Caki2 (cell line): ENCODE measurements at places on chromosomes 11 and 22. TPM values are rescaled to one million over a fixed set of nuclear protein-coding genes. Genes with fewer than 3 reads are reported as not detected.

DNA sequence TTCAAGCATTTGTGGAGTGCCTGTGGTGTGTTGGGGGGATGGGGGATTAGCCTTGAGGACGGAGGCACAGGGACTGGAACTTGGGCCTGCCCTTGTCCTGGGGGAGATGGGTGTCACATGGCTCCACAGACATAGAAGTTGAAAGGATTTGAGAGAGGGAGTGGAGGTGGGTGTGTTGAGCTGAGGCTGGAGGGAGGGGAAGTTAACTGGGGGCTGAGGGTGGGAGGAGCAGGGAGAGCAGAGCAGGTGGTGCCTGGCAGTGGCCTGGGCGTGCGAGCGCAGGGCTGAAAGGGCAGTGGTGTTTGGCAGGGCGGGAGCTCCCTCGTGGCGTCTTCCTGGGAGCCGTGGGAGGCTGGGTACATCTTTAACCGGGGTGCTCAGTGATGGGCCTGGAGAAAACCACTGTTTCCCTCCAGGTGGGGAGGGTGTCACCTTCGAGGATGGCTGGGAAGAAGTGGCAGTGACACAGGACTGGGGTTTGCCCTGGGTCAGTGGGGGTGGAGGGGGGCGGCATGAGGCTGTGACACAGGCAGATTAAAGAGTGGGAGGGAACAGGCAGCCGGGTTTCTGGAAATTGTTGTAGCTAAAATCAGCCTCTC is 45.5 kb downstream of the AP2A2 start:
- no peak for DNase-seq

DNA sequence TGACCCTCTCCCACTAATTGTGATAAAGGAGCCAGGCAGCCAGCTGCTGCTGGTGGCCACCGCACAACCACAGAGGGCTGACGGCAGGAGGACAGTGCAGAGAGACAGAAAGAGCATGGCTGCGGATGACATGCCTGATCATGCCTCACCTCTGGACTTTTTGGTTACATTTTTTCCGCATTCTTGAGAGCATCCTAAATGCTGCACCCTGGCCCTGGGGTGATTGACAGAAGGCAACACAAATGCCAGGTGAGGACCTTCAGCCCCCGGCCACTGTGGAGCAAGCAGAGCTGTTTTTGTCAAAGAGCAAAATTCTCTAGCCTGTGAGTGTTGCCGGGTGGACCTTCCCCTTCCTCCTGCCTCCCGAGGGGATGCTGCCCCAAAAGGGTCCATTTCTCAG is 78.5 kb downstream of the RPS6KA4 start:
- DNase-seq: no peak

DNA sequence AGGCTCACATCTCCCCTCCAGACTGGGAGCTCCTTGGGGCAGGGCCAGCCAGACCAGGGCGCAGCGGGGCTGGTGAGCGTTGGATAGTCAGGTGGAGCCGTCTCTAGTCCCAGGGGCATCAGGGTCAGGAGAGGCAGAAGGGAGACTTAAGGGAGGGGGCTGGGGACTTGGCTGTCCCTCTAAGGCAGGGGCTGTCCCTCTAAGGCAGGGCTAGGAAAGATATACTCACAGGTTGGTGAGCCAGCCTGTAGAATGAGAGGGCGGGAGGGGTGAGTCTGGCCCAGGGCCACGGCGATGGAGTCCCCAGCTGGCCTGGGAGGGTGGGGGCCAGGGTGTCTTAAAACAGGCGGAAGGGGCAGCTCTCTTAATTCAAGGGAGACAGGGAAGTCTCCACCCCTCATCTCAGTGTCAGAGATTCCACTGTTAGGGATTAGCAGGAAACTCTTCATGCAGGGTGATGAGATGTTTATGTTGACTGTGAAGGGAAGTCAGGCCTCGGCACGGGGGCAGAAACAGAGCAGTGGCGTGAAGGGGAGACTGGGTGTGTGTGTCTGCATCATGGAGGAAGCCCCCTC is 11.3 kb downstream of the P2RY2 start:
- no peak for DNase-seq

GRCh38 chr11:117073539-117073938 is 24.7 kb downstream of the SIK3 start:
- no peak for DNase-seq

GRCh38 chr22:22684580-22685561 is 40.5 kb downstream of the GGTLC2 start:
- DNase-seq: peak; percentile 69

DNA sequence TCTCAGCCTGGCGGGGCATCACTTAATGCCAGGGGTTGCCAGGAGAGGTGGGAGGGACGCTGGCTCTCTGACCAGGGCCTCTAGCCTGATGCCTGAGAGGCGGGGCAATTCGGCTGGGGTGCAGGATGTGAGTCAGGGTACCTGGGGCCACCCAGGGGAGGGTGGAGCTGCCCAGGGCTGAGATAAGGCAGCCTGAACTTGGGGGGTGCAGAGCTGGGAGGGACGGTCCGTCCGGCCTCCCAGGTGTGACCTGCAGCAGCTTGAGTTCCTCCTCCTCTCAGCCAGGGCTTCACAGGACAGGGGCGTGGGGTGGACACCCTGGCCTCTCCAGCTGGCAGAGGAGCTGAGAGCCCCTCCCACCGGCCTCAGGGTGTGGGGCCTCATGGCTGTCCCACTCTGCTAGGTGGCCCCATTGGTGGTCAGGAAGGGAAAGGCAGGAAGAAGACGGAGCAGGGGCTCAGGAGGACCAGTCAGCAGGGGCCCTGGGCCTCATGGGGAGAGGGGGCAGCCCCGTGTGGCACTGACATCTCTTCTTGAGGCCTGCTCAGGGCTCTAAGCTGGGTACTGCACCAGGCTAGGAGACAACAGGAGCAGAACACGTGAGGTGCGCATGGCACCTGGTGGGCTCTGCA is 942 bp upstream of the RPS6KA4 start:
- DNase-seq: no peak

DNA sequence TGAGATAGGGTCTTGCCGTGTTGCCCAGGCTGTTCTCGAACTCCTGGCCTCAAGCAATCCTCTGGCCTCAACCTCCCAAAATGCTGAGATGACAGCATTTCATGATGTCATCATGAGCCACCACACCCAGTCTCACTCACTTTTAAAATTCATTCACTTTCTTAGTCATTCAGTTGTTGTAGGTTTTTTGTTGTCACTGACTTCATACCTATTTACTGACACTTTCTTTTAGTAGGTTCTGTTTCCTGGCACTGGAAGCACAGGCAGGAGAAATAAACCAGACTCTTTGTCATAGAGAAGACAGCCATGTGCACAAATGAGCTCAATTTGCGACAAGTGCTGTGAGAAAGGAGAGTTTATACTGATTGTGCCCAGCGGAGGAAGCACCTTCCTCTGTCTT is 10.5 kb downstream of the ART5 start:
- DNase-seq: no peak

DNA sequence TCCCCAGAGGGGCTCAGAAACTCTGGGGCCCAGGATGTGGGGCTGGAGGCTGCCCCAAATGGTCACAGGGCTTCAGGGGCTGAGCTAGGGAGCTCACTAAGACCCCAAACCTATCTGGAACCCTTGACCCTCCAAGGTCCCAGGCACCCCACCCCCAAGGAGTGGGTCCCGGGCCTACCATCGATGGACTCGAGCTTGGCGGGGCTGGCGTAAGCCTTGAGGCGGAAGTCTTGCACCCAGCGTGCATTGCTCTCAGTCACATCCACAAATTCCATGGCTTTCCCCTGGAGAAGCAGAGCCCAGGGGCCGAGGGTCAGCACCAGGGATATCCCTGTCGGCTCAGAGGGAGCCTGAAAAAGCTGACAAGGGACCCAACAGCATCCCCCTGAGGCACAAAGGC is 3.5 kb downstream of the GATD1 start:
- DNase-seq: no peak

DNA sequence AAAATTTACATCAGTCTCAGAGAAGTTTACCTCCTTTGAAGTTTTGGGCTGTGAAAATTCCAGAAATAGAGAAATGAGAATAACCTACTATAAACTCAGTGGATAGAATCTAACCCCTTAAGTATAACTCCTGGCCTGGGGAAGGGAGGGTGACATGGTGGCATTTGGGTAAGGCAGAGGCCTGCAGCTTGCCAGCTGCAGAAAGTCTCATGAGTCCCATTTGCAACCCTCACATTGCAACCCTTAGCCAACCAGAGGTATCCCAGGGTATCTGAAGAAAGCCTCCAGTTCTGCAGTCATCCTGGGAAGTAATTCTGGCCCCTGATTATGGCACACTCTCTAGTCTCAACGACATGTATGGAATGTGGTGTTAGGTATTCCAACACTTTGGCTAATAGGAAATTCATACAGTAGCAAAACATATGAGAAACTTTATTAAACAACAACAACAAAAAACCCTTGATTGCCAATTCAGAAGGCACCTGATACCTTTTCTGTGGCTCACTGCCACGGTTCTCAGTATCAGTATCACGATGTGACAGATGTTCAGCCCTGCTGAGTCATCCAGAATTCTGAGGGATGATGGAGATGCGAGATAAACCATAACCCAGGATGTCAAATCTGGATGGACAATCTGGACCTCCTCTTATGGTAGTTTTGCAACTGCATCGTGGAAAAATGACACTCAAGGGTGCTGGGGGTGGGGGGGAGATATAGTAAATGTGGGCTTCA is 743.4 kb downstream of the NELL1 start:
- no peak for DNase-seq

- no peak for DNase-seq
Observed at GRCh38 chr11:31997955-31998354, 92.9 kb upstream of the RCN1 start.

GRCh38 chr11:24779791-24780190 is 282.9 kb downstream of the LUZP2 start:
- DNase-seq: no peak

GRCh38 chr11:69053546-69054396 is 5.0 kb downstream of the TPCN2 start:
- no peak for DNase-seq

DNA sequence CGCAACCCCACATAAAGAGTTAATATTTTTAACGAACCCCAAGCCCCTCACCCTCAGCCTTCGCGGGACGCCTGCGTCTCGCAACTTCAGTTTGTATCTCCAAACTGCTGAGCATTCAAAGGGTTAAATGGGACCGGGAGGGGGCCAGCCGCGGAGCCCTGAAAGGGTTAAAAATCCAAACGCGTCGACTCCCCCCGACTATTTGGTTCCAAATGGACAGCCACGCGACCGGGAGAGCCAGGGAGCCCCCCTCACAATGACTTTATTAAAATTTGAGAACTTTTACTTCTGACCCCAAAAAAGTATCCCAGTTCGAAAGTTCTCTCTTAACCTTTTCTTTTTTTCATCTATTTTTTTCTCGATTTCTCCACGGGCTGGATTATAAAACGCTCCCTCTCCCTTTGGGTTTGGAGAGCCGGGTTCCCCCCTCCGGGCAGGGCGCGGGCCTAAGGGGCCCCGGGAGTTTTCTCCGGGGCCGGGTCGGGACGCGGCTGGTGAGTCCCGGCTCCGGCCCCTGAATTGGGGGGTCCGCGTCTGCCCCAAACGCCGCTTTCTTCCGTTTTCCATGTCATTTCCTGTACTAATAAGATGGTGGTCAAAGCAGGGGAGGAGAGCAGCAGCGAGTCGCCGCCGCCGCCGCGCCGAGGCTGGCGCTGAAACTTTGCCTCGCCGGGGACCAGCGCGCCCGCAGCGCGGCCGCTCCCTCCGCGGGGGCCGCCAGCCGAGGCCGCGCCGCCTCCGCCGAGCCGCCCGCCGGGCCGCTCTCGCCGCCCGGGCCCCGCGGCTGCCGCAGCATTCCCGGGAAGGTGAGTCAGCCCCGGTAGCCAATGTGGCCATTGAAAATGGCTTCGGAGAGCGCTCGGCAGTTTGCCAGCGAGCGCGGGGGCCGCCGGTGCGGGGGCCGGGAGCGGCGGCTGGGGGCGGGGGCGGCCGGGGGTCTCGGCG is at the start of gene PRDM11:
TSS of gene PRDM11 (plus strand) at position 568 of the 945 bp plus-strand sequence. CDS start 35,128 bp downstream, outside the sequence.
- DNase-seq: peak; percentile 42

DNA sequence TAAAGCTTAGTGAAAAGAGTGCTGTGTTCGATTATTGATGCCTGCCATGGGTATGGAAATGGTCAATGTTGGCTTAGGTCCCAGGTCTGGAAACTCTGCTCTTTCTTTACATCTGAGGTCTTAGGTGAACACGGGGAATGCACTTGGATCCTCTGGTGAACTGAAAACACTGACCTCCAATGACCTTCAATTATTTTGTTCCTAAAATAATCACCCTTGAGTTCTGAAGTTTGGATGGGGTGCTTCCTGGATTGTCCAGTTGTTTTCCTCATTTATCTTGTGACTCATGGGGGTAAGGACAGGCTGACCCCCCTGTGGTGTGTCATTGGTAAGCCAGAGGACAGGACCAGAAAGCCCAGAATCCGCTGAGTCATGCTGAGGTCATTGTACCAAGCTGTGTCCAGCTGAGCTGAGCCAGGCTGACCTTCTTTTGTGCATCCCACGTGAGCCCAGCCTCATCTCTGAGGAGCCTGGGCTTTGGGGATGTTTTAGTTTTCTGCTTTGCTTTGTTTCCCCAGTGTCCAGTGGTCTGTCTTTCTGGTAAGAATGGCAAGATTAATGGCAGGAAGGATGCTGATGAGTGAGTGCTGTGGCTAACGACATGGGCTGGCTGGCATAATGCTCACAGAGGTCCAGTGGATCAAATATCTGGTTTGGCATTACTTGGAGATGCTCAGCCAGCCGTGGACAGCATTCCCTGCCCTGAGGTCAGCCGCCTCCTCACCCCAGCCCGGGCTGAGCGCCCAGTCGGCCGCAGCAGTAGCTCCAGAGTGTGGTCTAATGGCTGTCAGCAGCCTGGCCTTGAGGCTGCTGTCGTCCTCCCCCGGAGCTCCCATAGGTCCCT is 35.6 kb downstream of the AMPD3 start:
- peak; percentile 99 for DNase-seq

The EML3 gene
- 16.1 and 19.3 TPM in 2 replicates for total RNA-seq

The PPP6R3 gene
- 42.6 and 55.0 TPM in 2 replicates for total RNA-seq

The GGTLC2 gene
- total RNA-seq: 1.8 TPM in 1 of 2 replicates, not detected in the other

The CHCHD10 gene
- 3.1 and 16.0 TPM in 2 replicates for total RNA-seq

The FAM180B gene
- not detected in 2 replicates for total RNA-seq

The TMPRSS5 gene
- total RNA-seq: 0.32 TPM in 1 of 2 replicates, not detected in the other

The SMARCB1 gene
- total RNA-seq: 153 and 163 TPM in 2 replicates

The KRTAP5-9 gene
- not detected in 2 replicates for total RNA-seq

The MIAT gene
- total RNA-seq: 0.20 TPM in 1 of 2 replicates, not detected in the other

The MMP13 gene
- total RNA-seq: not detected in 2 replicates

The HEPN1 gene
- total RNA-seq: not detected in 2 replicates

The MAPK8IP2 gene
- 3.0 and 5.5 TPM in 2 replicates for total RNA-seq
